Muscle of back (tissue), 13 donors: ENCODE measurements at places on chromosomes 2 and 18. TPM values are rescaled to one million over a fixed set of nuclear protein-coding genes. Genes with fewer than 3 reads are reported as not detected.

GRCh38 chr18:43393174-43393573 is 115.9 kb upstream of the SYT4 start:
- peak; percentile 13 for DNase-seq

Gene GREB1
- polyA plus RNA-seq, result 14.2 TPM

Gene CRYGC
- not detected for polyA plus RNA-seq

Gene ZNF142
- polyA plus RNA-seq, result 13.9 TPM

Gene DNAH7
- 0.23 TPM for polyA plus RNA-seq

Gene MATN3
- 0.98 TPM for polyA plus RNA-seq
